ENCODE measurements at places on chromosomes 6 and 20.

DNA sequence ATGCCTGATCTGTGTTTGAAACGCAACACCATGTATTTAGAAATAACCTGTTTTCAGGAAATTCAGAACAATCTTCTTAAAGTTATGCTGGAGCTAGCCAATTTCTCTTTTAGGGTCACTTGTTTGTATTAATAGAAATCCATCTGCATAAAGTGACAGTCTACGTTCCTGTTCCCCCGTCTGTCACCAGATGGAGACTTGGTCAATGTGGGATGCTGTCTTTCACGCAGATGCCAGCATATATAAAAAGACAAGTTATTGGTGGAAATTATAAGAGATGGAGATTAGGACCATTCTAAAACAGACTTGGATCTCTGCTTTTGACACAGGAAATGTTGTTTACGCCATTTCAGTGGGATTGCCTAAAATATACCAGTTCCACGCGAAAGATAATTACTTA is 162.5 kb upstream of the STMND1 start:
- no peak for ATAC-seq

- no peak for ATAC-seq
Observed at GRCh38 chr20:63104312-63105181, 97.8 kb upstream of the BHLHE23 start.

GRCh38 chr6:29071831-29072723 is 15.0 kb downstream of the OR2B3 start:
- ATAC-seq = no peak

- no peak for ATAC-seq
Observed at GRCh38 chr20:16445482-16445881, 127.8 kb downstream of the KIF16B start.

GRCh38 chr6:41080621-41081020 is 7.8 kb downstream of the NFYA start:
- ATAC-seq = no peak
